ENCODE measurements at places on chromosomes 5 and 9. TPM values are rescaled to one million over a fixed set of nuclear protein-coding genes. Genes with fewer than 3 reads are reported as not detected.

DNA sequence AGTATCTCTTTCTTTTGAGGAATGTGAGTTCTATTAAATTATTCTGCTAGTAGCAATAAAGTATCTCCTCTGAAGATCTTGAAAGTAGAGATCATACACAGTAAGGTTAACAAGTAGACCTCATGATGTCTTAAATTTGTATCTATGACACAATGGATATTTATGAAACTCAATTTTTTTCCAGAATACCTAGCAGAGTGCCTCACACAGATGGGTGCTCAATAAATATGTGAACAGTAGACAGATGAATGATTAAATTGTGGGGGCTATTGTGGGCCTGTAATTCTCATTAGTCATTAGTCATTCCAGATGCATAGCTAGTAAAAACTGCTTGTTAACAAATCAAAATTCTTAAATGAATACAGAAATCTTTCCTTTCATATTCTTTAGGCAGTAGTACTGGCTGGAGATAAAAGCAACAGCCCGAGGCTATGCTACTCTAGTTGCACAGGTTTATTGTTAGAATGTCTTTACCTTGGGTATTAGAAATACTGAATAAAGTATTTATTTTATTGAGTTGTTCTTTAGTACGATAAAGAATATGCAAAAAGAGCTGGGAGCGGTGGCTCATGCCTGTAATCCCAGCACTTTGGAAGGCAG is 22.0 kb downstream of the CHD1 start:
- no peak for DNase-seq

- no peak for DNase-seq
Observed at GRCh38 chr5:76537073-76537543, 86.1 kb downstream of the F2RL2 start.

GRCh38 chr9:120307599-120307998 is 272.4 kb downstream of the CDK5RAP2 start:
- no peak for DNase-seq

- DNase-seq = peak; percentile 73
Observed at GRCh38 chr5:174520420-174521396, 203.7 kb upstream of the MSX2 start.

LCN6 gene
- not detected for total RNA-seq

PDZD2 gene
- total RNA-seq = 0.91 TPM
